ENCODE measurements at places on chromosomes 3 and 15.

DNA sequence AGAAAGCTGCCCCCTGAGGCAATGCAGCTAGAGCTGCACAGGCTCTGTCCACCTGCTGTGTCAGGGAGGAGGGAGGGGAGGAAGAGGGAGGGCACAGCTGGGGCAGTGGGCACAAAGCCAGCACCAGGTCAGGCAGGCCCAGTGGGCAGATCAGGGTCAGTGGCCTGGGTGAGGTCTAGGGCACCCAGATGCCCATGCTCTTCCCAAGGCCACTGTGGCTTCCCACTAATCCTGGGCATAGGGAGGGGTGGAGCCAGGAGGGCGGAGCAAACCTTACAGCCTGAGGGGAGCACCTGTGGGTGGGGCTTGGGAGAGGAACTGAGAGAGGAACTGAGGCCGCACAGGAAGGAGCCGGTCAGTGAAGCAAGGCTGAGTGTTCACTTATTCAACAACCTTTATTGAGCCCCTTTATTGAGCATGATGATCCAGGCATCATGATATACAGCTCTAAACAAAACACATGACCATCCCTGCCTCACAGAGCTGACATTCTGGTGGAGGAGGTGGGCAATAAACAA, 55.0 kb downstream of the RHCG start:
- DNase-seq: no peak

GRCh38 chr3:129984125-129984524, 9.6 kb downstream of the TRH start:
- DNase-seq: no peak

DNA sequence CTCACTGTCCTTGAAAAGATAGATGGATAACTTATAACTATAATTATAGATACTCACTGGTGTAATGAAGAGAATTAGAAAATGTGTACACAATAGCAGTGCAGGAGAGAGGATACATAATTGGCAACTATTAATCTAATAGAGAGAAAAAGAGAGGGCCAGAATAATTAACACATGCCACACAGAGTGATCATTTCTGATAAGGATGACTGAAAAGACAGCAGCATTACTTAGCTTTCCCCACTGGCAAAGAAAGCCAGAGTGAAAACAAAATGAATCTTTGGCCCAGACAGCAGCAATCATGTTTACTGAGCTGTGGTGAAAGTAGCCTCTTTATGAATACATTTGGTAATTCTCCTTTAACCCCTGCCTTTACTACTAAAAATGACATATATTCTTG, 493.3 kb upstream of the ROBO1 start:
- DNase-seq: no peak

GRCh38 chr3:120163026-120163425, 68.8 kb upstream of the GSK3B start:
- no peak for DNase-seq

DNA sequence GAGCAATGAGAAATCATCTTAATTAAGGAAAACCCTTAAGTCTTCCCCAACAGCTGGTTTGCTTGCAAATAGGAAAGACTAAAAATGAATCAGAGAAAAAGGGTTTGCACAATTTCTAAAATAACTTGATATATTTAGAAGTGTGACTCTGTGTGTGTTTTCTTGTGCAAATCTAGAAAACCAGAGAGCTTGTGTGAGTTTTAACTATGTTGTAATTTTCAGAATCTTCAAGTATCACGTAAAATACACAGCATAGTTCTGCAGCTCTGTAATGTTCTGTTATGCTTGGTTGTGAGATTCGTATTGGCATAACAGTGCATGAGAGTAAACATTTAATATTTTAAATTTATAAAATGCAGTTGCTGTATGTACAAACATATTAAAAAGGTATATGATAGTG, 74.7 kb upstream of the GAP43 start:
- DNase-seq: no peak

GRCh38 chr15:68286256-68286655, 8.7 kb downstream of the FEM1B start:
- DNase-seq: no peak

- no peak for DNase-seq
Measured at GRCh38 chr15:87753539-87753938, 503.0 kb downstream of the NTRK3 start.

- no peak for DNase-seq
Measured at GRCh38 chr3:49134471-49135265, 1.8 kb upstream of the LAMB2 start.

DNA sequence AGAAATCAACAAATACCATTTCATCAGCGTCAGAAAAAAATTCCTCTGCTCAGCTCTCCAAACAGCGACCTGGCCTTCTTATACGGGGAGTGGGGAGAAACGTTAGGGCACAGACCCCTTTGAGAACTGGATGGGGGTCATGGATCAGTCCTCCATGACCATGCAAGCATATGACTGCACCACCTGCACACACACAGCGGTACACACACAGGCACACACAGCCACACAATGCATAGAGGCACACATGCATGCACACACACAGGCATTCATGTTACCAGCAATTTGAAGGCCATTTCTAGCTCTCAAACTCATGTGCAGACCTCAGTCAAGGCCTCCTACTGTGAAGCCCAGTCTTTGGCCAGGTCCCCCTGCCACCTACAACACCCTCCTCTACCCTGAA, 50.2 kb downstream of the SLC41A3 start:
- no peak for DNase-seq

- no peak for DNase-seq
Measured at GRCh38 chr3:43910750-43911149, 220.0 kb downstream of the ABHD5 start.

DNA sequence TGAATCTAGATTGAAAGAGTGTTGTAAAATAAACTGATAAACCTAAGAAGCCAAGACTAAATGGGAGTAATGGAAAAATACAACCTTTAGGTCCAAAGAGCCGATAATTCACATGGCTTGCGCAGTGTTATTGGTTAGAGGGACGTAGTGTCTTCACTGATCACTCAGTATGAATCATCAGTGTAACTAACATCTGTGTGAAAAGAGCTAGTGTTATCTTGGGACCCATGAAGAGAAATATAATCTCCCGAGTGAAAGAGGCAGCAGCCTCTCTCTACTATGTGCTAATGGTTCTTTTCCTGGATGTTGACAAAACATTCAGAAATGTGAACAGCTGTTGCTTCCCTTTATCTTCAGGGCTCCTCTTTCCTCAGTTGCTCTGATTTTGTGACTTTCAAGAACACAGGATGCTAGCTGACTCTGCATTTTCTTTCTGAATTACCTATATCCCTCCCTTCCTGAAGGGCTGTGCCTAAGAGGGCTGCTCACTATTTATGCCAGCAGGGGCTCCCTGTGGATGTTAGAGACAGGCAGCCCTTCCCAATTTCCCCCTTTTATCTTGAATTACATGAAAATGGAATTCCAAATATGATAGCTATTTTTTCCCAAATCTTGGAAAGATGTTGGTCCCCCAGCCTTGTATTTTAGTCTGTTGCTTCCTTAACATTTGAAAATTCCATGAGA, 128.8 kb downstream of the GRM7 start:
- no peak for DNase-seq

DNA sequence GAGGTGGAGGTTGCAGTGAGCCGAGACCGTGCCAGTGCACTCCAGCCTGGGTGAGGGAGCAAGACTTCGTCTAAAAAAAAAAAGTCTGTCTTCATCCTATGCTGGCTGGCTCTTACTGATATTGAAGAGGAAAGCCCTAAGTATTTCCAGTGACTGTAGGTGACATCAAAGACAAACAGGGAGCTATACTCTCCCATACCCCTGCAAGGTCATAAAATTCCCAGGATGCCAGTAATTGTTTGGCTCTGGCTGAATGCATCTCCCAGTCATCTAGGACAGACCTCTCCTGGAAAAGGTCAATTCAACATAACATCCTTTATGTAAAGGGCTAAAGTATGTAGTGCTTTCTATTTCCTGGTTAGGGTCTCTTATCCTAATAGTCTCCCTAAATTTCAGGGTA, 8.0 kb downstream of the ZBBX start:
- no peak for DNase-seq

DNA sequence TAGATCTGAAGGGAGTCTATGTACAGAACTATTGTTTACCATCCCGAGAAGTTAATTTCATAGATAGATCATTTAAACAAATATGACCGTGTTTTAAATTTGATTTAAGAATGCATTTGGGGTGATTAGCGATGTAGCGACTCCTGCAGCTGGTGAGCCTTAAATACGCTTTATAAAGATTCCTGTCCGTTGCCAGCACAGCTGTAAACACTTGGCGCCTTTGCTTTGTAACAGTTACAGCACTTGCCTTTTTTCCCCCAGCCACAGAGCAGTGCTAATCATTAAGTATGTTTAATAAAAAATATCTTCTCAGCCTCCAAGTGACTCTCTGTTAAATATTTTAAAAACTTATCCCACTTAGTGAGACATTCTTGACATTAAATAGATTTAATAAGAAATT, 333.8 kb downstream of the FEZF2 start:
- DNase-seq: no peak

- DNase-seq: no peak
Measured at GRCh38 chr3:42009456-42009855, 47.6 kb upstream of the ULK4 start.

DNA sequence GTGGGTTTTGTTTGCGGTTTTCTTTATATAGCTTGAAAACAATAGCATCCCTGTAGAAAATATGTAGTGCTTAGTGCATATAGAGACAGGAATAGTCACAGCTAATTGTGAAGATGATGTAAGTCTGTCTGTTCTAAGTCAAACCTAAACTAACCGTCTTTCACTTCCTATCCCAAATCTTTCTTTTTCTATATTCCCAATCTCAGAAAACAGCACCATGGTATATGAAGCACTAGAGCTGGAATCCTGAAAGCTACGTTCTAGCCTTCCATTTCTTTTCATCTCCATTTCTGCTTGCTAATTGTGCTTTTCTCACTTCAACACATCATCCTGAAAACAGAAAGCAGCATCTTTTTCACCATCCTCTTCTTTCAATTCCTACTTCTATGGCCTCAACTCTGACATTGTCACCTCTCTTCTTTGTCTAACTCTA, 1235.5 kb downstream of the ROBO2 start:
- DNase-seq: no peak

DNA sequence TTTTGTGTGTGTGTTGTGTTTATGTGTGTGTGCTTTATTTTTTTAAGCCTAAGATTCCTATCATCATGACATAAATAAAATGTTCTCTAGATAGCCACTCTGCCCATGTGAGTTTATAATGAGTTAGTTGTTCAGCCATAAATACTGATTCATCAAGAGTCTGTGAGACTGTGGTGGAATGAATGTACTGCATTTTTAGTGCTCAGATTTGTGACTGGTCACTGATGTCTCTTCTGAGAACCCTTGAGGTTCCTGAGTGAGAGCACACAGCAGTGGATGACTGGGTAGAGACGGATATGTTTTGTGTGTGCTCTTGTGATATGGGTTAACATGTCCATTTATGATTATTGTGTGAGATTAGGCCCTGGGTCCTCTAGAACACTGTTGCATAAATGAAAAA, 51.2 kb downstream of the SETD5 start:
- DNase-seq: no peak

DNA sequence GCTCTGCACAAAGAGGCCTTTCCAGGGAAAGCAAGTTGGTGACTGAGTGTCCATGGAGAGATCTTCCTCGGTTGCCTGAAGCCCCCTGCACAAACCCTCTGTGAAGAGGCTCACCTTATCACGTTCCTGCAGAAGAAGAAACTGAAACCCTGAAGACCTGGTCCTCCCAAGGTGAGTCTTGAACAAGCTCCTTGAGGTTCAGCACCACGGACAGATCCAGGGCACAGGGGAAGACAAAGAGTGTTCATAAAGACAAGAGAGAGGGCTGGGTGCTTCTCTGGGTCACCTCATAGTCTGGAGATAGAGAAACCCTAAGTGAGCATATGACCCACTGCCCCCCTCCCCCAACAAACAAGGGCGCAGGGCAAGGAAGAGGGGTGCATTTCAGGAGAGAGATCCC, 21.7 kb upstream of the TBC1D21 start:
- DNase-seq: peak; percentile 56

- DNase-seq: no peak
Measured at GRCh38 chr3:112791736-112792135, 54.9 kb downstream of the CD200R1L start.

DNA sequence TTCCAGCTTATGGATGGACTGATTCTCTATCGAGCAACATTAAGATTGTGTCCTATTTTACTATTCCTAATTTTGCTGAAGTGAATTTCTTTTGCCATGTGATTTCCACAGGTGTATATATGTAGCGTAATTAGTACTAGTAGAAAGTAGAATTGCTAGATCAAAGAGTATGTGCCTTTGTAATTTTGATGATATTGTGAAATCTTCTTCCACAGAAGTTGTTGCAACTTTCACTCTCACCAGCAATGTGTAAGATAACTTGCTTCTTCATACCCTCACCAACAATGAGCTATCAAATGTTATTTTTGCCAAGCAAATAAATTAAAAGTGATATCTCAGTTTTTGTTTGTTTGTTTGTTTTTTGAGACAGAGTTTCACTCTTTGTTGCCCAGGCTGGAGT, 5.4 kb downstream of the PGBD4 start:
- no peak for DNase-seq

DNA sequence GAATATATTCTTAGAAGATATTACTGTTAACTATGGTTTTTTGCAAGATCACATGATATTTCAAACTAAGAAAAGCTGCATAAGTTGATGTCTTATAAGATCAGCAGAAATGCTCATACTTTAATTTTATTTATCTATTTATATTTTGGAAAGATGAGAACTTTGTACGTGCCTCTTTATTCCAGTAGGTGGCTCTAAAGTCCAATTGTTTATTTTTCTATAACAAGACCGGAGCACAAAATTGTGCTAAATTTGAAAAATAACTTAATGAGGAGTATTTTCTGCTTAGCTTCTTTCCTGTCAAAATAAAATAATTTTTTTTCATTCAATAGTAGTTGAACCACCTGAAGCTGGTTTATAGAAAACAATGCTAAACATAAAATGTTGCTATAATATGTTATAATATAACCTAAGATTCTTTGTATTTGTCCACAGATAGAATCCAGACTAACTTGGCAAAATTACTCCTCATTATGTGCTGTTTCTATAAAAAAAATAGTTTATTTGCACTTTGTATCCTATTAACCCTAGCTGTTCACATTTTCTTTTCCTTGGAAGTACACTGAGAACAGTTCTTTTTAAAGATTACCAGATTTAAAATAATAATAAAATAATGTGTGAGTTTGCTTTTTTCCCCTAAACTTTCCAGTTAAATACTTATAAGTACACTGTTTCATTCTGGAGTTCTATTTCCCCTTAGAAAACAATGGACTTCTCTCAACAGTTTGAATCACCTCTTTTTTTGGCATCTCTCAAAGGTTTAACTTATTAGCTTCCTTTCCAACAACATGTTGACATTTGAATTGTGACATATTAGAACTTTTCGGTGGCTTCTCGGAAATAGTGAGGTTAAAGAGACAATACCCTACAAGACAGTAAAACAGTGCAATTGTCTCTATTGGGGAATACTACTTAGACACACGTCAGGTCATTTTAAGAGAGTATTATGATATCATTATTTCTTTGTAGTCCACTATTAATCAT, 530.0 kb downstream of the MECOM start:
- DNase-seq: no peak

- DNase-seq: peak; percentile 31
Measured at GRCh38 chr3:38646630-38647029, 2.9 kb downstream of the SCN5A start.

Data from HEK293T (cell line).